ENCODE measurements at places on chromosomes 1 and 21.

GRCh38 chr21:36535618-36536241 is 55.8 kb upstream of the CLDN14 start:
- DNase-seq: no peak

DNA sequence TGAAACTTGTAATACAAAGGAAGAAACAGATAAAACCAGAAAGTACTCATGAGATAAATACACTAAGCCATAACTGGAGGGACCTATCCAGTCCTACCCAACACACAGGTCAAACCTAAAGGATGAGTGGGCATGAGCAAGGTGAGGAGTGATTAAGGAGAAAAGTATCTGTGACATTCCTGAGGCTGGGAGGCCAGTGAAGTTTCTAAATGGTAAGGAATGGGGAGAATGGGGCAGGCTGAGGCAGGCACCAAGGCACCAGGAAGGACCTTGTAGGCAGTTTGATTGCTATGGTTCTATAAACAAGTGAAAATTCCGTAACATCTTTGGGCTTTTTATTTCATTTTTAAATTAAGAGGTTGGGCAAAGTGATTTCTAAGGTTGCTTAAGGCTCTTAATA is 10.4 kb downstream of the DDX59 start:
- no peak for DNase-seq

DNA sequence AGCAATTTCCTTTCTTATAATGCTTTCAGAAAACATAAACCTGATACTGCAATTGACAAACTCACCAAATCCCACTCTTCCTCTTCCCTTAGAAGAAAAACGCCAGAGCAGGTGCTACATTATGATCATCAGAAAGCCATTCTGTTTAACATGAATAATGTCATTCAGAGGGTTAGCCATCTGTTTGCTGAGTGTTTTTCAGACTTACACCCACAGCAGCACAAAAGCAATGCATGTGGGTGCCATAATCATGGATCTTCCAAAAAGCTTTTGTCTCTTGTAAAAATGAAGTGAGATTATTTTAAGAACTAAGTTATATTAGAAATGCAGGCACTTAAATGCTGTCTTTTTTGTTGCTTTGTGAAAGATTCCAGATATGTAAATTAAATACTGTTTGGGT is 204.6 kb upstream of the TMPRSS15 start:
- DNase-seq: no peak

- no peak for DNase-seq
These were observed 17.3 kb downstream of the SLC9A1 start for GRCh38 chr1:27137544-27138075.

GRCh38 chr1:23456226-23456625 is 27.8 kb downstream of the ASAP3 start:
- no peak for DNase-seq

GRCh38 chr1:181206979-181207790 is 118.7 kb downstream of the IER5 start:
- DNase-seq: no peak

- DNase-seq: no peak
These were observed 360.7 kb downstream of the TBX15 start for GRCh38 chr1:118627435-118627834.

DNA sequence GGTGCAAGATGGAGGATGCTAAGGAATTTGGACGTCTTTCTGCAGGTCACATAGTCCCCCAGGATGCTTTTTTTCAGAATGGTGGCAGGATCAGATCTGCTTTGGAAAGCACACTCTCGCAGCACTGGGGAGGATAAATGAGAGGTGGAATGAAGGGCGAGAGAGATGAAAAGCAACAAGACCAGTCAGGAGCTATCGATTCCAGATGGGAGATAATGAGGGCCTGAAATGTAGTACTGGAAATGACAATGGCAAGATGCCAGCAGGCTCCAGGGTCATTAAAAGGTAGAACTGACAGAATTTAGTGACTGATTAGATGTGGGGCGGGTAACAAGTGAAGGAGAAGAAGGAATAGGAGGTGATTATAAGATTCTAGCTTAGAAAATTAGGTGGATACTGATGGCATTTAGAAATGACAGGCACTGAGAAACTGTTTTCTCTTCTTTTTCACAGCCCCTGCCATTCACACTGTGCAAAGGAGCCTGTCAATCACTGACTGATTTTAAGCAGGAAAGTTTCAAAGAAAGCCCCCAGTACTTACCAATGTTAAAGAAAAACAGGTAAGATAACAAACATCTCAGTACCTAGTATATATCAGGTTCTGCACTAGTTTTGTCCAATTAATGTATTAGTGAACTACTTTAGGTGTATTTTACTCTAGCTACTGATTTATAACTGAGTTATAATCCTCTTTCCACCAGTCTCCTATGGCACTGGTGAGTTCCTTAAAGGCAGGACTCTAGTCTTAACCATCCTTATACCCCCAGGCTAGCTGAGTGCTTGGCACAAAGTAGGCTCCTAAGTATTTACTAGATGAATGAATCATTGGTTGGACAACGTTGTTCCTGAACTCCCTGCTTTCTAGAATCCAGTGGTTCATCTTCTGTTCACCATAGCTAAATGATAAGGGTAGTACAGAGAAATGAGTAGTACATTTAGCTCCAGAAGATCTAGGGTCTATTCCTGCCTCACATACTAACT is 9.2 kb downstream of the PIGM start:
- DNase-seq: no peak

DNA sequence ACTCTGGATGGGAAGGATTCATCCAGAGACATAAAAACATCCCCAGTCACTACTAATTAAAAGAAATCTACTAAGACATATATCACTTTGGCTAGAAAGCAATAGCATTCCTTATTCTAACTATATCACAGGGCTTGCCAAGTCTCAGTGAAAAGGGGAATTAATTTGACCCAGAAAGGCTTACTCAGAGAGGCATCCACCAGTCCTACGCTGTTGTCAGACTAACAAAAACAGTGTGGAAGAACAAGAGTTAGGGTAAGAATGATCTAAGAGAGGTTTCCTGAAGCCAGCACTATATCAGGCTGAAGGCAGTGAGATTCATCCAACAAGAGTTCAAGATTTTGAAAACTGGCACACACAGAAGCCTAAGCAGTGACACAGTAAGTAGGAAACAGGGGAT is 126.1 kb downstream of the GDAP2 start:
- no peak for DNase-seq

- DNase-seq: no peak
These were observed 837.6 kb upstream of the ADAMTS5 start for GRCh38 chr21:27804515-27804914.

DNA sequence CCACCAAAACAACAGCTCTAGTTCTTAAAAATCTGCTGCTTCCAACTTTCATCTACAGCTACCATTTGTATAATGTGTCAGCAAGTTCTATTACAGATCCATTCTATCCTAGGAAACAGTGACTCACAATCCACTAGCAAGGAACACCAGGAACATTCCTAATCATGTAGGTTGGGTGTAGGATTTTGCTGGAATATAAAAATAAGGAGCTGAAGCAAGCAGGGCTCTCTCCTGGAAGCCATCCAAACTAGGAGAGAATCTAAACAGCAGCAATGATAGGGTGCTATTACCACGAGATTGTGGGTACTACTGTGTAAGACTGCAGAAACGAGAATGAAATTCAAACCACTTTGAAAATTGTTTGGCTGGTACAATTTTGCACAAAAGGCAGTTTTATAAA is 135.0 kb downstream of the PTPN14 start:
- DNase-seq: no peak

DNA sequence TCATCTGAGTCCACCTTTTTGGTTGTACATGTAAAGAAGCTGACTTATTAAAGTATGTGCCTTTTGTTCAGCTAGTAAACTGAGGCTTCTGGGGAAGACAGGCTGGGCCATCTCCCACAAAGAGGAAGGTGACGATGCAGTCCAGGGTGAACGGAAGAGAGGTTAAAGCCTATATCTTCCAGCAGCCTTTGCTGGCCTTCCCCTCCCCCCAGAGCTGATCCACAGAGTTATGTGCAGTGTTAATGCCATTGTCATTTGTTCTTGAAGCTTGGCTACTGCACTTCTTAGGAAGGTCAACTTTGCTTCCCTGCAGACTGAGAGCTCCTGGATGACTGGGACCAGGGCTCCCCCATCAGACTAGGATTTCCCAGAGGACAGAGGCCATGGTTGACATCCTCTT is 2.2 kb downstream of the SLC30A2 start:
- no peak for DNase-seq

GRCh38 chr21:42863504-42863870 is 15.9 kb downstream of the WDR4 start:
- DNase-seq: no peak

DNA sequence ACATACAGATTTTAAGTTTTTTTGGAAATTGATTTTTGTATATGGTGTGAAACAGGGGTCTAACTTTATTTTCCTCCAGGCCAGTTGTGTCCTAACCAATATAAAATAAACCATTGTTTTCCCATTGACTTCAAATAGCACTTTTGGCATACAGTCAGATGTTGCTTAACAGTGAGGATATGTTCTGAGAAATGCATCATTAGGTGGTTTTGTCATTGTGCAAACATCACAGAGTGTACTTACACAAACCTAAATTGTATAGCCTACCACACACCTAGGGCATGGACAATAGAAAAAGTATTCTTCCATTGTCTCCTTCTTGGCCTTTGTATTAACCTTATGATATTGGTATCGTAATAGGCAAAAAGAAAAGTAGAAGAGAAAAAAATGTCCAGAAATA is 37.4 kb upstream of the DISP1 start:
- no peak for DNase-seq

DNA sequence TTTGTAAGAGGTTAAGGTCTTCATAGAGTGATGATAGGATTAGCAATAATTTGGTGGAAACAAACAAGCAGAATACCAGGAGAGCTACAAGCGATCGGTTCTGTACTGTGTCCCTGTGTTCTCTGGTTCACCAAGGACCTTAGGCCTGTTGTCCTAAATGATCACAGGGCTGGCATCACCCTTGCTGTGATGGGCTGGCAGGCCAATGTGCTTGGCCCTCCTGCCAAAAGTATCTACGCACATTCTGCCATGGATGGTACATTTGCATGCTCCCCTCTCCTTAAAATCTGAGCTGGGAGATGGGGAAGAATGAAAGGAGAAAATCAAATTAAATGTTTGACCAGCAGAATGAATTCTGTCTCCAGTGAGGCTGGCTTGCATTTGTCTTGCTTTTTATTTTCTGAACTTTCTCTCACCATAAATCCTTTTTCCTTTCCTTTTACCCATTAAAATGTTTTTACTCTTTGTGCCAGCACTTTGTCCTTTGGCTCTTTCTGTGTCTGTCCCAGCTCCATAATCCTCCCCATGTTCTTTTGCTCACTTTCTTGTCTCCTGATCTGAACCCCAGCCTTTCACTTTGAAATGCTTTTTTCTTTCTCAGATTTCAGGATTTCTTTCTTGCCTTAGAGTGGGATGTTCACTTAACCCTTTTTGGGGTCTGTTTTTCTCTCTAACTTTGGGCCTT is 51.7 kb downstream of the PBX1 start:
- no peak for DNase-seq

- DNase-seq: no peak
These were observed at the start of gene EPHA8 for GRCh38 chr1:22562584-22563583. Gene EPHA8, plus strand, starts transcription at chr1:22563489. Its CDS starts 147 bp downstream, at chr1:22563636.

DNA sequence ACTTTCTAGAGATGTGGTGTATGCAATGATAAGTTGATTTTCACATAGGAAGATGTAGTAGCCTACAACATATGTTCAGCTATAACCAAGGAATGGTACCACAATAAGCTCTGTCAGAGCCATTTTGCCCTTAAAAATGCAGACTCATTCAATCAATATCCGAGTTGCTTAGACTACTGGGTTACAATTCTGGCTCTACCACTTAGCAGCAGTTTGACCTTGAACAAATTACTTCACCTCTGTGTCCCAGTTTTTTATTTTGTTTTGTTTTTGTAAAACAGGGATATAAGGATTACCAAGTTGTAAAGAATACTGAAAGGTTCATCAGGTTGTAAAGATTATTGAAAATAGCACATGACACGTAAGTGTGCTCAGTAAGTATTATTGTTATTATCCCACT is 9.3 kb downstream of the EPS15 start:
- no peak for DNase-seq

GRCh38 chr1:171805395-171806115 is 24.1 kb downstream of the METTL13 start:
- DNase-seq: no peak

- no peak for DNase-seq
These were observed 2.7 kb upstream of the OR10J4 start for GRCh38 chr1:159429074-159429861.

DNA sequence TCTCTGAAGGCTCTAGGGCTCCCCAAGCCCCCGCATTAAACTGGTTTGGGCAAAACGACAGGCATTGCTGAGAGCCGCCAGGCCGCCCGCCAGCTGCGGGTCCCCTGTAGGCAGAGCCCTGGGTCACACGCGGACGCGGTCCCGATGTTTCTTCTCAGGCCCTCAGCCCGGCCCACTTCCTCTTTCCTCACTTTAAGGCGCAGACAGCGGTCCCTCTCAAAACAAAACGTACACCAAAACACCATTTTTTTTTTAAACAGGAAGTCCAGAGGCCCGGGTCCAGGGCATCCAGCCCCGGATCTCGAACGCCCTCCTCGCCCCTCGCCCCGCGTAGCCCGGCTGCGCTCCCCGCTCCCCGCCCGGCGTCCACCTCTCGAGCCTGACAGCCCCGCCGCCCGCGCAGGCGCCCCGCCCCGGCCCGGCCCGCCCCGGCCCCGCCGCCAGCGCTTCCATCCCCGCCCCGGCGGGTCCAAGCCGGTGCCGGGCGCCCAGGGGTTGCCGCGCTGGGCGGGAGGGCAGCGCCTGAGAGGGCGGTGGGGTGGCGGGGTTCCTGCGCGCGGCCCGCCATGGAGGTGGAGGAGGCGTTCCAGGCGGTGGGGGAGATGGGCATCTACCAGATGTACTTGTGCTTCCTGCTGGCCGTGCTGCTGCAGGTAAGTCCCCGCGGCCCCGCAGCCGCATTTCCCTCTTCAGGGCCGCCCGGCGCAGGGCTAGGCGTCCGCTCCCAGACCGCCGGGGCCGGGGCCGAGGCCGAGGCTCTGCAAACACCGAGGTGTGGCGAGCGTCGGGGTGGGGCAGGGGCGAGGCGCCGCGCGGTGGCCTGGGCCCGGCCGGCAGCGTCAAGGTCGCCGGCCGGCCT is at the start of gene SLC22A15:
TSS of gene SLC22A15 (plus strand) at position 452 of the 859 bp plus-strand sequence. CDS start at position 567, 115 bp downstream.
- DNase-seq: peak; percentile 6

DNA sequence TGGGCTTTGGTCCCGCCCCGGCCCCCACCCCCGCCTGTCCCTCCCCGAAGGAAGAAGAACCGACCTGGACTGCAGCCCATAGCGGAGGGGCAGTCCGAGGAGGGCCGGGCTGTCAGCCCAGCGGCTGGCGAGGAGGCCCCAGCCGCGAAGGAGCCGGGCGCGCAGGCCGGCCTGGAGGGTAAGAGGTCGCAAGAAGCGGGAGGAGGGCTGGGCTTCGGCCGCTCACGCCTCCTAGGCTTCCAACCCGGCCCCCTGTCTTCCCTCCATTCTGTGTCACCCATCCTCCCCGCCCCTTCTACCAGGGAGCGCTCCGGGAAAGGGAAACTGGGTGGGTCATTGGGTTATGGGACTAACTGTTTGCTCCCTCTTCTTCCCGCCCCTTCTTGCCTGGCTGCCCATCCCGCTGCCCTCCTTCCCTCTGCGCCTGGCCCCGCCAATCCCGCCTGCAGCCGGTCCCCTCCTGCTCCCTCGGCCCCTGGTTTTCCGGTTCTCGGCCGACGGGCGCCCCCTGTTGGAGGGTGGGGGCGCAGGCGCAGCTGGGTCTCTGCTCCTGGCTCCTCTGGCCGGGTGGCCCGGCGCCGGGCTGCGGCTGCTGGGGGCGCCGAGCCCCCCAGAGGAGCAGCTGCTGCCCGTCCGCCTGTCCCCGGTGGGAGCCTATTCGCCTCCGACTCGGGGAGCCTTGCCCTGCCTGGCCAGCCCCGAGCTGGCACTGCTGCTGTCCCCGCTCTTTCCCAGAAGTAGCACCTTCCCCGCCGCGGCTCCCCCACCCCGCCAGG is 2.4 kb downstream of the RUSC1 start:
- peak; percentile 72 for DNase-seq

- no peak for DNase-seq
These were observed 247.9 kb upstream of the DUSP10 start for GRCh38 chr1:221989741-221990140.

- no peak for DNase-seq
These were observed 23.9 kb upstream of the RUNX1 start for GRCh38 chr21:35072960-35073359.
